ENCODE measurements at places on chromosomes 7 and 10. TPM values are rescaled to one million over a fixed set of nuclear protein-coding genes. Genes with fewer than 3 reads are reported as not detected.
A peak's percentile ranks its signal among the peaks of the same experiment; 100 is the strongest.

Gene SFRP5
- total RNA-seq, result 13.6 TPM

Gene AGBL3
- total RNA-seq, result 12.7 TPM

Gene TMEM229A
- not detected for total RNA-seq

DNA sequence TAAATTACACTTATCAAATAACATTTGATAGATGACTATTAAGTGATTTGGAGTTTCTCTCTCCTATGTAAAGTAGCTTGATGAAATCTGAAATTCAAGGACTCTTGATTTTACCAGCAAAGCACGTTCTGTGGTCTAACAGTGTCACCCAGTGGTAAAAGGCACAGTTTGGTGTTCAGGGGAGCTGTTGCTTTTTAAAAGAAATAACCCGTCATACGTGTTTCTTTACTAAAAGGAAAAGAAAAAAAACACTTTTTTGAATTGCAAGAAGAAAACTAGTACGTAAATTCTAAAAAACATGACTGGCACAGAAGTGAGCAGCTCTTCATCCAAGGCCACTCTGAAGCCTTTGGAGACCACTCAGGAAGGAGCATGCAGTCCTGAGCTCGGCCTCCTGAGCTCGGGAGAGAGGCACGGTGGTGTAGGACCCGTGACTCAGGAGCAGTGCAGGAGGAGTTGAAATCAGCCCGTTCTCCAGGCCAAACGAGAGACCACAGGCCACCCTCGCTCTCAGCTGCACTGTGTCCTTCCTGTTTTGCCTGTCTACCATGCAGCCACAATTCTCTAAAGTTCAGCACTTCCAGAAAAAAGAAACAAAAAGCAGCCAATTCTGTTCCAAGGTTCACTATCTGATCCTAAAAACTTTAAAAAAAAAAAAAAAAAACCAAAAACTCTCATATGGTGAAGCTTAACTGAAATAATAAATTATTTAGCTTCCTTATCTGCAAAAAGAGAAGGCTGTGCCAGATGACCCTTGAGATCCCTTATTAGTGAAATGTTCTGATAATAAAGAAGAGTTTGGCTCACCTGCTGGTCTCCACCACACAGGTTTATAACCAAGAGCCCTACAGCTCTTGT lies 212.6 kb upstream of the FRMD4A start:
- peak overlapping the region; percentile 98 for H3K27ac ChIP-seq
- H3K36me3 ChIP-seq, result peaks cover 62% of the 10 kb centered on the region
- H3K4me3 ChIP-seq, result peak overlapping the region; percentile 80
- peak; percentile 77 for DNase-seq

GRCh38 chr10:122376364-122376961 lies 2.0 kb downstream of the PLEKHA1 start:
- no peaks in the 10 kb centered on the region for H3K27me3 ChIP-seq
- H3K36me3 ChIP-seq, result peaks cover 11% of the 10 kb centered on the region
- no peak overlapping the region for H3K27ac ChIP-seq
- H3K4me1 ChIP-seq, result peaks cover 53% of the 10 kb centered on the region
- H3K4me3 ChIP-seq, result peak overlapping the region; percentile 94

- no peak for DNase-seq
- H3K27me3 ChIP-seq, result peaks cover 5% of the 10 kb centered on the region
- H3K36me3 ChIP-seq, result no peaks in the 10 kb centered on the region
- no peak overlapping the region for H3K4me3 ChIP-seq
Measured at GRCh38 chr7:156656598-156656997, 16.0 kb downstream of the RNF32 start.

DNA sequence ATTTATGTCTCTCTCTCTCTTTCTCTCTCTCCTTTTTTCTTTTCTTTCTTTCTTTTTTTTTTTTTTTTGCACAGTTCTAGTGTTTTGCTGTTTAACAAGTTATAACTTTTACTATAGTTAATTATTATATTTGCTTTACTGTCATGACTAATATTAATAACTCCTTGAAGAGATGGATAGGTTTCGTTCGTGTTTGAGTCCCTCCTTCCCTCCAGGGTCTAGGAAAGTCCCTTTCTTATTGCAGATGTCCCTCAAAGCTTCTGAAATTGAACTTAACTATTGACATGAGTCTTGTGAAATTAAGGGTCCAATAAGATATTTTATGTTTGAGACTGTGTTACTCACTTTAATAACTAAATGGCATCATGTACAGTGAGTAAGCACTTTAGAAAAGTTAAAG lies 131.4 kb downstream of the PLXDC2 start:
- DNase-seq, result no peak
- no peaks in the 10 kb centered on the region for H3K4me1 ChIP-seq
- H3K36me3 ChIP-seq, result no peaks in the 10 kb centered on the region
- no peak overlapping the region for H3K4me3 ChIP-seq
- H3K27ac ChIP-seq, result no peak overlapping the region
- H3K27me3 ChIP-seq, result no peaks in the 10 kb centered on the region

Gene OR2A25
- not detected for total RNA-seq

DNA sequence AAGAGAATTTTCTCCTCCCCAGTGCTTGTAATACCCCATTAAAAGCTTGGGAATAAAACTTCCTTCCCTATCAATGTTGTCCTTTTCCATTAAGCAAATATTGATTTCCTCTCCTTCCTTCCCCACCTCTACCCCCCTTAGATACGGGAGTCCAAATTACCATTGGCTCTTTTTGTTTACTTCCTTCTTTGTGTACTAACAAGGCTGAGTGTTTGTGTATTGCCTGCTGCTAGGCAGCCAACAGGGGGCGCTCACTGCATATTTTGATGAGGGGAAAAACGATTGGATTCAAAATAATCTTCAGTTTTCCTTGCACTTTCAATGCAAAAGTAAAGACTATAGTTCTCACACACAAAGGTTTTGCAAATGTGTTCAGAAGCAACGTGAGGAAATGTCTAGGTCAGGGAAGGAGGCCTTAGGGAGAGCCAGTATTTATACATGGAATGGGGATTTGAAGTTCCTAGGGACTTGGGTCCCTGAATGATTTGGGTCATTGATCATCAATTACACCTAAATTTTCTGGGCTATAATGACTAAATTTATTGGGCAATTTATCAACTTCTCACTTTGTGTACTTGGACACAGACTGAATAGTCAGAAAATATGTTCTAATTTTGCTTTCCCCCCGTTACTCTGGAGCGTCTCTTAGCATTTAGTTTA lies 23.6 kb upstream of the VPS41 start:
- no peak overlapping the region for H3K27ac ChIP-seq
- no peaks in the 10 kb centered on the region for H3K4me1 ChIP-seq
- DNase-seq, result no peak
- no peaks in the 10 kb centered on the region for H3K36me3 ChIP-seq
- H3K27me3 ChIP-seq, result peaks cover 6% of the 10 kb centered on the region
- H3K4me3 ChIP-seq, result no peak overlapping the region

GRCh38 chr7:132666071-132666773 lies 90.0 kb upstream of the PLXNA4 start:
- H3K36me3 ChIP-seq, result peaks cover 7% of the 10 kb centered on the region
- H3K4me1 ChIP-seq, result peaks cover 11% of the 10 kb centered on the region
- peak; percentile 51 for DNase-seq

DNA sequence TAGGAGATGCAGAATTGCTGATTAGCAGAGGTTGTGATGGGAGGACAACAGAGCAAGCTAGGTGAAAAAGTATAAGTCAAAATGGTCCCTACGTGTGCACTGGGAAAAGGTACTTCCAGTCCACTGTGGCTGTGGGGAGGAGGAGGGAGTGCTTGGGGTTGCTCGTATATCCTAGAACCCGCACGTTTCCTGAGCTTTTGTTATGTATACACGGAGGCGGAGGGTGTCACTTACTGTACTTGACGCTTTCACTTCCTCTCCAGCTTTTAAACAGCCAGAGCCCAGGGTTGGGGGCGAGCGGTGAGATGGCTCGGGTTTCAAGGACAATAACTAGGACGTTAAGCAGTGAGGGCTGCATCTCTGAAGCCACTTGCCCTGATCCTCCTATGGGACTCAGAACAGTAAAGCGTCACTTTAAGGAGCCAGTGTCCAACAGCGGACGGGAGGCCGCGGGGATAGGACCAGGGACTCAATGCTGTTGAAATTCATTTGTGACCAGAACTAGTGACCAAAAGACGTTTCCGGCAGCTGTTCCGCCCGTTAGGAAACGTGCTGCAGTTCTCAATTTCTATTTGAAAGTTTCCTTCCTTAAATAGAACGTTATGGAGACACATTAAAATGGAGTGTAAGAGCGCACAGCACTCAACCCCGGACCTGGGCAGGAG lies 985 bp upstream of the ETV1 start:
- peaks cover 10% of the 10 kb centered on the region for H3K27me3 ChIP-seq
- H3K4me1 ChIP-seq, result no peaks in the 10 kb centered on the region
- no peak overlapping the region for H3K27ac ChIP-seq
- H3K36me3 ChIP-seq, result peaks cover 2% of the 10 kb centered on the region

DNA sequence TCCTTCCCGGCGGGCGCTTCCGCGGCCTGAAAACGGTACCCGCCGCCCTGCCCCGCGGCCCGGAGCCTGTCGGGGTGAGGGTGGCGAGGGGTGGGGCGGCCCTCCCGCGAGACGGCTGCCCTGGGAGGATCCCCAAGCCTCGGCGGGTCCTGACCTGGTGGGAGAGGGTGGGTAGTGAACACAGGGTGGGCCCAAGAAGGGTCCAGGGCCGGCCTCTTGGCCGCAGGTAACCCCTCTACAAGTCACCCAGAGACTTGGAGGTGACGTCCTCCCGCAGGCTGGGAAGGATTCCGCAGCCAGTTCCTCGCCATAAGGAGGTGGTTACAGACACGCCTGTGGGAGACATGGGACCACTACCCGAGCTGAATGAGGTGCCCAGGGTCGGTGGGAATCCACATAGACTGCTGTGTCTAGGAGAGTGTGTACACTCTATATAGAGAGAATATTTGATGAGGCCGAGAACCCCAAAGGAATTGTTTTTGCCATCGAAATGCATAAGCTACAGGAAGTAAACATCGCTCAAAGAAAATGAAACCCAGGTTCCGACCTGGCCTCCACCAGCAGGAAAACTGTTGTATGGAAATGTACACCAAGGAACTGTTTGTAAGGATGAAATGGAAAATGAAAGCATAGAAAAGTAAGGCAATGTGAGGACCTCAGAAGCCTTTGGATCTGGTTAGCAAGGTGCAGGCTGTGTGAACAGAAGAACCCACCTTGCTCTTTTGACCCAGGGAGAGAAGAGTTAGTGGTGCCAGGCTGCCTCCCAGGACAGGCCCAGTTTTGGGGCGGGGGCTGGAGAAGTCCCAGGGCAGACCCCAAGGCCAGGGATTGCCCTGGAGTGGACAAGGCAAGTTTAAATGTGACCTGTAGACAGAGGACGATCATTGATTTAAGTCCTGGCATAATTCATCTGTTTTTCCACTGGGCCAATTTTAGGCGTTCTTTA lies 659 bp downstream of the OPTN start:
- H3K4me1 ChIP-seq, result peaks cover 46% of the 10 kb centered on the region
- peaks cover 6% of the 10 kb centered on the region for H3K36me3 ChIP-seq
- DNase-seq, result peak; percentile 24
- H3K27ac ChIP-seq, result peak overlapping the region; percentile 88
- no peaks in the 10 kb centered on the region for H3K27me3 ChIP-seq

DNA sequence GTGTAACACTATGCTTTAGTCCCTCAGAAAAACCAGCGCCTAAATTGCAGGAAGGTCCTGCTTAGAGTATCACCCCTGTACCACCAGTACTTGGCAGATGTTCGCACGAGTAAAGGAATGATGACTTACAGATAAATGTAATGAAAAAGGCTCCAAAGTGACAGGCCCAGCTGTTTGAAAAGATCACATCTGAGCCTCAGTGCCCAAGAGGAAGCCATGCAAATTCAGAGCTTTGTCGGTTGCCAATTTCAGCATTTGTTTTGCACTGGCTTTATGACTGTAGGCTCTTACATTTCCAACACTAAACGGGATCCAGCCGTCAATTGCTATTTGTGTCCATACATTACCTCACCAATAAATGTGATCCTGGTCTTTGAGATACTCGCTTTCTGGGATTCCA lies 60.6 kb upstream of the GAD2 start:
- H3K36me3 ChIP-seq, result no peaks in the 10 kb centered on the region
- H3K27me3 ChIP-seq, result peaks cover 21% of the 10 kb centered on the region
- no peak overlapping the region for H3K27ac ChIP-seq
- H3K4me3 ChIP-seq, result no peak overlapping the region
- H3K4me1 ChIP-seq, result no peaks in the 10 kb centered on the region
- no peak for DNase-seq

Gene PSTK
- total RNA-seq, result 5.6 TPM

DNA sequence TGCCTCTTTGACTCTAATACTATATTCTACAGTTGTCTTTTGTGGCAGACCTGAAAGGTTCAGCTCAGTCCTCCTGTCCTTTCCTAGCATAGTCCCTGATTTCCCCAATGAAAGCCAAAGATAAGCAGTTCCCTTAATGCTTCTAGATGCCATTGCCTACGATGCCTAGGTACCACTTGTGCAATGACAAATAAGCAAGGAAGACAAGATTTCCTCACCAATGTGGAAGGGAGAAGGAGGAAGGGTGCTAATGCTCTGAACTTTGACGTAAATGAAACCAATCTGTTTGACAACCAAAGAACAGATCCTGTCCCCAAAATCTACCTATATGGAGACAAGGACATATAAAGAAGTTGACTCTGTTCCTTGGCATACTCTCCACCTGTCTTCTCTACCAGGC lies 393.3 kb downstream of the KCNMA1 start:
- H3K36me3 ChIP-seq, result no peaks in the 10 kb centered on the region
- H3K4me1 ChIP-seq, result no peaks in the 10 kb centered on the region
- no peak overlapping the region for H3K27ac ChIP-seq
- no peak overlapping the region for H3K4me3 ChIP-seq

DNA sequence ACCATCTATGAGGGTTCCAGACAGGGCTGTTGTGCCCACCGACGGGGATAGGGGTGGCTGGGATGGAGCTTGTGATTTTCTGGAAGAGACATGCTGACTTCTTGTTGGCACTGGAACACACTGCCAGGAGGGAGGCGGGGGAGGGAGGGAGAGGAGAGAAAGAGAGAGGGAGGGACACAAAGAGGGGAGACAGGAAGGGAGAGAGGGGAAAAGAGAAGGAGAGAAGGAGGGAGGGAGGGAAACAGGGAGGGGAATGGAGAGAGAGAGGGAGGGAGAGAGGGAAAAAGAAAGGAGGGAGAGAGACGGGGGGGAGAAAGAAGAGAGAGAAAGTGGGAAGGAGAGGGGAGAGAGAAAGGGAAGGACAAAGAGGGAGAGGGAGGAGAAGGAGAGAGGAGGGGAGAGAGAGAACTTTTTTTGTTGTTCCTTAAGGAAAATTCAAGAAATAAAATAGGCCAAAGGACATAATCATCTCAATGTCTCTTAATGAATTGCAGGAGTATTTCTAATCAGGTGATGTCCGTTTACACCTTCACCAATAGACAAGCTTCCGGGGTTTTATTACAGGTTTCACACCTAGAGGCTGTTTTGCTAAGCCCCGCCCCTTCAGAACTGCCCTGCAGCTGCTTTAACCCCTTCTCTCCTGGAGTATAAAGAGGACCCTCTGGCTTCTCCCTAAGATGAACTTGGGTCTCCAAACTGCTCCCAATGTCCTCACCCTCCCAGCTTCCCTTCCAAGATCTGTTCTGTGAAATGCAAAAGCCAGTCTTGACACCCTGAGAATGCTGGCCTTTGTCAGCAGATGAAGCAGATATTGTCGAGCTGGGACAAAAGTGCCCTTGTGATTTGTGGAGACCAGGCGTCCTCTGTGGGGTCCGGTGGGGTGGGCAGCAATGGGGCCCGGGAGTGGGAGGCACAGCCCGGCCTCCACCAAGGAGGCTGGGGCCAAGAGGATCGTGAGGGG lies 82.0 kb upstream of the GTF2IRD1 start:
- DNase-seq, result no peak
- no peaks in the 10 kb centered on the region for H3K36me3 ChIP-seq
- peak overlapping the region; percentile 71 for H3K4me3 ChIP-seq
- peaks cover 2% of the 10 kb centered on the region for H3K27me3 ChIP-seq
- peaks cover 4% of the 10 kb centered on the region for H3K4me1 ChIP-seq

- no peak overlapping the region for H3K27ac ChIP-seq
- no peaks in the 10 kb centered on the region for H3K36me3 ChIP-seq
- peaks cover 34% of the 10 kb centered on the region for H3K4me1 ChIP-seq
- no peak for DNase-seq
- no peaks in the 10 kb centered on the region for H3K27me3 ChIP-seq
- no peak overlapping the region for H3K4me3 ChIP-seq
Measured at GRCh38 chr7:70680743-70681468, 451.0 kb upstream of the GALNT17 start.

Gene JMJD1C
- 126 TPM for total RNA-seq

Measured in naive thymus-derived CD8-positive, alpha-beta T cell (primary cell).